EL (cell line): ENCODE measurements at places on chromosomes 5 and 9.
A peak's percentile ranks its signal among the peaks of the same experiment; 100 is the strongest.

GRCh38 chr5:172582940-172583339, 58.1 kb upstream of the NEURL1B start:
- DNase-seq: no peak

DNA sequence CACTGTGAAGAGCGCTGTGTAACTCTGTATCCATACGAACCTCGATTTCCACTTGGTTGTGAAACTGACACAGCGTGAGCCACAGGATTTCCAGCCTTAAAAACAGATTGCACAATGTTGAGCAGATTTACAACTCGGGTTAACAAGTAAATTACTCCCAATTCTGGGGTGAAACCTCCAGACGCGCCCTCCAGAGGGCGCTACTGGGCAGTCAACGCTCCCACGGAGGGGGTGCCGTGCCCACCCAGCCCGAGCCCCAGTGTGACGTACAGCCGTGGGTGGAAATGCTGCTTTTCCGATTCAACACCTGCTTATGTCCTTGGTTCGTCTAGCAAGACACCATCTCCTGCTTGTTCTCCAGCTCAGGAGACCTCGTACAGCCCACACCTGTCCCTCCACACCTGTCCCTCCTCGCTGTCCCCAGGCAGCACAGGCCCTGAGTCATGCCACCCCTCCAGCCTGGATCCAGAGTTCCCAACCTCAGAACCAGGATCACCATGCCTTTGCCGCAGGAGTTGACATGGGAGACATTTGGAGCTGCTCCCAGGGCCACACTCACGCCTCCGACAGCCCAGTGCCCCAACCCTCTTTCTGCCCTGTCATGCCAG, 34.4 kb upstream of the SLC6A3 start:
- DNase-seq: no peak

DNA sequence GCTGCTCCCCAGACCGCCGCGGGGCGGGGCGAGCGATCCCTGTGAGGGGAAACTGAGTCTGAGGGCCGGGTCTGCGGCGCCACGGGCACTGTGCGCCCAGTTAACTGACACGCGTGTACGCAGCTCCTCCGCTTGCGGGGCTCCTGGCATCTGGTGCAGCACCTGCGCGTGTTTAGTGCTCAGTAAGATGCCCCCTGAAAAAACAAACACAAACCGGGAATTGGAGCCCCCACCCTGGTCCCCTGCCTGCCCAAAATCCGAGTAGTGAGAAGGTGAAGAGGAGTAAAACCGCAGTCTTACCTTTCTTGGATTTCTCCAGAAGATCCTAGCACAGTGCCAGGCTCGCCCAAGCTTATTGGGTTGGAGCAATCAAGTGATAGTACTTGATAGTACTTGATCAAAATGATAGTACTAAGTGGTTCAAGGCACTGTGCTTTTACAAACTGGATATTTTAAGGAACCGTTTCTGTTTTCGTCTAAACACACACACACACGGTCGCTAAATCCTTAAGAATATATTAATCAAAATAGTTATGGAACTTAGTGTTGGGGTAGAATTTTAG, 2.7 kb upstream of the TRAF1 start:
- DNase-seq: no peak

- DNase-seq: peak; percentile 59
Measured at GRCh38 chr5:149464796-149465489, 85.9 kb upstream of the IL17B start.

DNA sequence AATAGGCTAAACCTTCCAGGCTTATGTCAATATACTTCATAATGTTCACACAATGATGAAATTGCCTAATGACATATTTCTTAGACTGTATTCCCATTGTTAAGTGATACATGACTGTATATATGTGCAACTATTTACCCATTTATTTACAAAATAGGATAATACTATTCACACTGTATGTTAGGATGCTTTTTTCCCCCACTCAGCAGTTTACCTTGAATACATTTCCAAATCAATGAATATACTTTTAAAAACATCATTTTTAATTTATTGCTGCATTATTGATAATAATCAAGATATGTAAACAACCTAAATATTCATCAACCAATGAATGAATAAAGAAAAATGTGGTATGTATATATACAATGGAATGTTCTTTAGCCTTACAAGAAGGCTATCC, 55.5 kb downstream of the PCSK1 start:
- no peak for DNase-seq

DNA sequence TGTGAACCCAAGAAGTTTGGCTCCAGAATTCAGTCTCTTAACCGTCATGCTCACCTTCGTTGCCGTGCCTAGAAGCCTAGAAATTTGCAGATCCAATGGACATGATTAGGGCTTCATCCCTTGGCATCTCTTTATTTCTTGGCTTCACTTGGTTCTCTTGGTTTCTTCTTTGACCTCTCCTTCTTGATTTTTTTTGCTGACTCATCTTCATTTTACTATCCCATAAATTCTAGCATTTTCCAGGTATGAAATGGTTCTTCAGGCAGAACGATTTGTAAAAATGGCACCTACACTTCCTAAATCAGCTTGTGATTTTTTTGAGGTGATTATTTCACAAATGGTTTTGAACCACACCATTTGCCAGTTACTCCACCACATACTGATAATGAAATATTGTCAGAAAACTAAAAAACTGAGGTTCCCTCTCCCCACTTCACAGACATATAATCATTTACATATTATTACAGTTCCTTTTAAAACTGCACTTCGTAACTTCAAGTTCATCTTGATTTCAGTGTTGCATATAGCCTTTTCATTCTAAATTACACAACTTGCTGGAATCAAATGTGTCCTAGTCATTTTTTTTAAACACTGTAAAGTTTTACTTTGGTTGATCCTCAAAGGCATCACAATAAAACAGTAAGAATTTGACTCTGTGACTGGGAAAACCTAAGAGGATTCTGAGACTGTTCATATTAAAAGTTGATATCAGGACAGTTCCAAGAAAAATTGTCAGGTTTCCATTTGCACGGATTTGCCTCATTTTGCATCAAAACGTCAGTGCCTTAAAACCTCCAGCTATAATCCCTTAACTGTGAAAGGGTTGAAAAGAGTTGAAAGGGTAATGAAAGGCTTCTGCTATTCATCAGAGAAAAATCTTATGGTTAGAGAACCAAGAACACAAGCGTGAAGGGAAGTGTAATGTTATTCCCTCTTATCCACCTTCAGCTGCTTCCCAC, 8.9 kb upstream of the NREP start:
- DNase-seq: no peak

DNA sequence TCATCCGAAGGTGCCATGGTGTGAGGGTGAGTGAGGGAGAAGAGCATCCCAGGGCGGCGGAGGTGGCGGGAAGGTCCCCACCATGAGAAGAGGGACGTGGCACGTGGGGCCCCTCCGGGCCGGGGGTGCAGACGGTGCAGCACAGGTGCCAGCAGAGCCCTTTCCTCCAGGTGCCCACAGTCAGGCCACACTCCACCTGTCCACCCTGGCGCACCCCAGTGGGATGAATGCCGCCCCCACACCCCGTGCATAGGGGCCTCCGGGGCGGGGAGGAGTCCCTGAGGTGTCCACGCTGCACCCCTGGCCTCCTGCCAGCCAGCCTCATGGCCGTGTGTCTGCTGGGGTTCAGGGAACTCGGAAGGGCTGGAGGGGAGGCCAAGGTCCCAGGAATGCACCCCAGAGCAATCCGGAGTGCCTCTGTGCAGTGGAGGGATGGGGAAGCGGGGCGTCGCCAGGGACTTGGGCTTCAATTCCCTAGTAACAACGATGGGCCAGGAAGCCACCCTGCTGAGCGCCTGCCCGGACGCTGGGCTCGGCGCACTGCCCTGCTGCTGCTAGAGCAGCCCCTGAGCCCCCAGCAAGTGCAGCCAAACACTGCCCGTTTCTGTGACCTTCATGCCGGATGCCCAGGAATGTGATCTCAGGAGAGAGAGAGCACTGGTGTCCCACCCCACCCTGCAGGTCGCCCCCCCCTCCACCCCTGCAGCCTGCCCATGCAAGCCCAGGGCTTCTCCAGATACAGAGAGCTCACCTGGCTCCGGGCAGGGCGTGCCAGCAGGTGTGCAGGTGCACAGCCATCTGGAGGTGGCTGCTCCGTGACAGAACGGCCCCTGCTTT, 8.8 kb upstream of the NACC2 start:
- no peak for DNase-seq

DNA sequence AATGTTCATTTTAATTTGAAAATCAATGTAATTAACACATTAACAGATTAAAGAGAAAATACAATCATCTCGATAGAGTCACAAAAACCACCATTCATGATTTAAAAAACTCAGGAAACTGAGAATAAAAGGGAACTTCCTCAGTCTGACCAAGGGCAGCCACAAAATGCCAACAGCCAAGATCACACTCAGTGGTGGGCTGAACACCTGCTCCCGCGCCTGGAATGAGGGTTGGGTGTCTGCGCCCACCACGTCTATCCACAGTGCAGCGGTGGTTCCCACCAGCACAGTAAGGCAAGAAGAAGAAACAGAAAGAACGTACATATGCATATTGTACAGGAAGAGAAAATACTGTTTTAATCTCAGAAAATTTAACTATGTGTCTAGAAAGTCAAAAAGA, 11.7 kb upstream of the NSMF start:
- no peak for DNase-seq

DNA sequence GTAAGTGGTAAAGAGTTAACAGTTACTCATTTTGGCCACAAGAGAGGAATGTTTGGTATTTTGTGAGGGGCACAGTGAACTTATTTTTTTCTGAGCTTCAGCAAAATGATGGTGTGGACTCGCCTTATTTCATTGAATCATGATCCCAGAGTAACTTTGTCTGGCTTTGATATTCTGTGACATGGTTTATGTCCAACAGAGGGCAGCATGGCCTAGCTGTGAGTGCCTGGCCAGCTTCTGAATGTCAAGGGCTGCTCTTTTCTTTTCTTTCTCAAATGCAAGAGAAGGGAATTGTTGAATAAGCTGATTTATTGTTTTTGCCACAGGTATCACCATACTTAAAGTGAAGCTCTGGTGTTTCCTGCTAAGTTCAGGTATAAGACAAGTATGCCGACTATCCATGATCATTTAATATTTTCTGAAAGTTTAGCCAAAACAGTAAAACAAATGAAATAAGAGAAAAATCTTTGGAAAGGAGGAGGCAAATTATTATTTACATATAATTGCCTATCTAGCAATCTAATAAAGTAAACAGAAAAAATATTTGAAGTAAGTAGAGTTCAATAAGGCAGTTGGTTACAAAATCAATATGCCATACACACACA, 31.7 kb downstream of the MRPL22 start:
- peak; percentile 47 for DNase-seq

- DNase-seq: peak; percentile 20
Measured at GRCh38 chr9:70477907-70478480, 63.5 kb upstream of the KLF9 start.

DNA sequence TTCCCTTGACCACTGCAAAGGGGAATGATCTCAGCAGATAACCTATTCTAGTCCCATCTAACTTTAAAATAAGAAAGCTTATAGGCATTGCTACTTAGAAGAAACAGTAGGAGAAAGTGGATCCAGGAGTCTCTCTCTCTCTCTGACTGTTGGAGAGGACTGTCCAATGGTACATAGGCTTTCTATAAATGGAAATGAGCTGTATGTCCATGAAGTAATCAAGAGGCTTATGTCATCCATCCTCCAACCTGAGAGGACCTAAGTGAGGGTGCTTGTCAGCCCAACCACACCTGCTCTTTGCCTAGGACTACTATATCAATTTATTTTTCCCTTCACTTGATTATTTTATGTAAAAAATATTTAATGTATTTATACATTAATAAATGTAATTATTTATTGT, 172.3 kb downstream of the PAPPA start:
- DNase-seq: no peak

DNA sequence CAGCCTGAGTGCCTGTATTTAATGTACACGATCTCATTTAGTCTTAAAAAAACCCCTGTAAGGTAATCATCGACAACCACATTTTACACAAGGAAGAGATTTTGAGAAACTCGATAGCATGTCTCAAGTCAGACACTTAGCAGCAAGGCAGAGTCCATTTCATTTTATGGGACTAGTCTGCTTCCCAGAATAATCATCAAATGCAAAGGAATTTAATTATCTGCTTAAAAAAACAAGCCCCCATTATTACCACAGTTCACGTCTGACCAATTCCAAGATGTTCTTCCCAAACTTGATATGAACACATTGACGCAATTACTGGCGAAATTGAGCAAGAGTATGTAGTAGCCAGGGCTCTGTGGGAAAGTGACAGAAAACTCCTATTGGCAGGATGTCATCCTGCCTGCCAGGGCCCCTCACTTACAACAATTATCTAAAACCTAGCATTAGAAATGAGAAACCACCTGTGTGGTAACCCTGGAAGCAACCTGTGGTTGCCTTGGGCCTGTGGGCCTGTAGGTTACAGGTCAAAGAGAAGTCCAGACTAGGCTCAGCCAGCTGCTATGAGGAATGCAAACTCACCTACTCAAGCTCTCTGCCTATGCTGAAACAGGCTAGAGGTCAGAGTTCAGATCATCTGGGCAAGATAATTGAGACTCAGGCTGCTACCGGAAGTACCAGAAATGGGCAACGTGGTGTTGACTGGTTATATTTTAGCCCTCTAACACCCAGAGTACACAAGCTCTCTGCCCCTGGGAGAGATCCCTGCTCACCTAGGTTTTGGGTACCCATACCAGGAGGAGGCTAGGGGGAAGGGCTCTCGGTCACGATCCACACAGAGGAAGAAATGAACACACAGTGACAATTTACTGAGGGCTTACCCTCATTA, 1.6 kb downstream of the B4GALT1 start:
- DNase-seq: peak; percentile 85

GRCh38 chr5:103424453-103425205, 138.0 kb downstream of the NUDT12 start:
- peak; percentile 90 for DNase-seq

DNA sequence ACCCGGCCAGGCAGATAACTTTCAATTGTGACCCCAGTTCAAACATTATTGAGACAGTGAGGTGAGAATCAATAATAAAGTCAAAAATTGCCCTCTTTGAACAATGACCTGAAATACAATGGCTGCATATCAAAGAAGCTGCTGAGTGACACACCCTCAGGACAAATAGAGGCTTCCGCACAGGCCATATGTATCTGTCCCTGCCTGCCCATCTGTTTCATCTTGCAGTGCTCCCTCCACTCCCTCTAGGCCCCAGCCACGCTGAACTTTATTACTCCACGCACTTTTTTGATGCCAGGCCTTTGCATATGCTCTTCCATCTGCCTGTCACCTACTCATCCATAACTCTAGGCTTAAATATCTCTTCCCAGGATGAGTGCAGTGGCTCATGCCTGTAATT, 15.9 kb upstream of the PFDN1 start:
- no peak for DNase-seq

DNA sequence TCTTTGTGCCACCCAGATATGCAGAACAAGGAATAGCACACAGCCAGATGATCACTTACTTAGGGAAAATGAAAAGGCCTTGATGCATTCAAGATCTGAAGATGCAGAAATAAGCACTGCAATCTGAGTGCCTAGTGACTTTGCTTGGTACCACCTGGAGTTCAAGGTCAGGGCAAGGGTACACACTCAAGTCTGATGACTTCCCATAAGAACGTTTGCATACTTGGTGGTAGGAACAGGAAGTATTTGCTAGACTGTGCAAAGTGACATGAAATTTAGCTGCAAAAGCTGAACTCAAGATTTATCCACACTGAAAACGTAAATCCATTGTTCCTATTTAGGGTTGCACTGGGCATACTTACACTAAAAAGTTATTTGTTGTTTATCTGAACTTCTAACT, 177.1 kb downstream of the PIK3R1 start:
- DNase-seq: no peak
